Esophagus squamous epithelium (tissue), 5 donors: ENCODE measurements at places on chromosomes 2 and 18.

- no peak for DNase-seq
Measured at GRCh38 chr2:7242189-7242867, 325.1 kb downstream of the RNF144A start.

DNA sequence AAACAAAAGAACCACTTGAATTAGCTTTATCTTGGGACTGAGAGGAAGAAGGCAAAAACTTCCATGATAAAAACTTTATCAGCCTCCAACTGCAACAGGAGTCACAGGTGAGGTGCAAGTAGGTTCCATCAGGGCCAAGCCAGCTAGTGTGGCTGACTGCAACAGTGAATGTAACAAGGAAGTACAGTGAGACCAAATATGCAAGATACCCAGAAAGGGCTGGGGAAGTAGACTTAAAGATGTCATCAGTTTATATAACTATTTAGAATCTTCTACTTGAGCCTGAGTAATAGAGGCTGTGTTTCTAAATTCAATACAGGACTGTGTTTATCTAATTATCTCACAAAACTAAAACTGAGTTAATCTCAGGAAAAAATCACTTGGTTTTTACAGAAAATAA lies 14.8 kb downstream of the PLEKHM3 start:
- DNase-seq = no peak

DNA sequence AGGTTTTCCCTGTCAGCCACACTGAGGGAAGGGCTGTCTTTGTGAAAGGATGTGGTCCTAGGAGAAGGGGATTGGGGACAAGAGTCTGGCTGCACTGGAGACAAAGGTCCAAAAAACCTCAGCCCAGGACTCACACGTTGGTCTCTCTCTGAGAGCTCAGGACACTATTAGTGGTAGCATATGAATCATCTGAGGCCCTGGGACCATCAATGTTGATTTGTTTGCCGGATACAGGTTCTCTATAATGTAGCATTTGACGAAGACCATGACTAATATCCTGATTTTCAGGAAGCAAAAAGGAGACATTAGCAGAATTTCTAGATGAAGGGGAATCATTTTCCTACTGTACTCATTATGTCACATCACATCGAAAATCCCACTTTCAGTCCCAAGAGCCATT lies 22.2 kb upstream of the DNAH6 start:
- DNase-seq = no peak

GRCh38 chr2:111194835-111195621 lies 74.3 kb downstream of the BCL2L11 start:
- DNase-seq = no peak

DNA sequence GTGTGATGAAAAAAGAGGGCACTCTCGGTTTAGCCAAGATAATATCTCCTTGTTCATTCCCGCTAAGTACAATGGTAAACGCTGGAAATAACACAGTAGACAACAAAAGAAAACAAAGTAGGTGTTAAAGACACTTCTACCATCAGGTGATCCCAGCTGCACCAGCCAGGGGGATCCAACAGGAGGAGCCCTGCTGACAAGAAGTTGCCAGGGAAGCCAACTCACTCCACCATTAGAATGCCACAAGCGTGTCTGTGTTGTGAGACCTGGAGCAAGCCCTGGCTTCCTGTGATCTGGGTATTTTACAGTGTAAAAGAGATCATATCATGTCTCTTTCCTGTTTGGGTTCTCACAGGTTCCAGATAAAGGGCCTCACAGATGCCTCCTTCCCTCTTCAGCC lies 117.0 kb downstream of the GRB14 start:
- no peak for DNase-seq

- no peak for DNase-seq
Measured at GRCh38 chr2:95345081-95345562, 48.0 kb downstream of the KCNIP3 start.

- DNase-seq = no peak
Measured at GRCh38 chr18:47427923-47428637, 176.6 kb upstream of the SKOR2 start.

DNA sequence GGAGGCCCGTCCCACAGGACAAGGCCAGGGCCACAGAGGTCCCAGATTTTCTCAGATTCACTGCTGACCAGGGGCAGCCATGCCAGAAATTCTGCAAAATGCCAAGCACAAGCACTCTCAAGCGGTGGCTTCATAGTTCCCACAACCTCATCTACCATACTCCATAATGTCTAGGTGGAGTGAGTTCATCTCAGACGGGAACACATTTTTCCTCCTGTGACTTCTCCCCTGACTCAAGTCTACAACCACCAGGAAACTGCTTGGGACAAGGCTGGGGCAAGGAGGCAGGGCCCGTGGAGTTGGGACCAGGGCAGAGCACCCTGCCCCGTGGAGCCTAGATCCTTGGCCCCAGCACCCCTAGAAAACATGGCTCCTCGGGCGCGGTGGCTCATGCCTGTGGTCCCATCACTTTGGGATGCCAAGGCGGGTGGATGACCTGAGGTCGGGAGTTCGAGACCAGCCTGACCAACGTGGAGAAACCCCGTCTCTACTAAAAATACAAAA lies 150.7 kb upstream of the HAAO start:
- DNase-seq = no peak

GRCh38 chr2:241629762-241630435 lies 7.1 kb downstream of the THAP4 start:
- DNase-seq = no peak

DNA sequence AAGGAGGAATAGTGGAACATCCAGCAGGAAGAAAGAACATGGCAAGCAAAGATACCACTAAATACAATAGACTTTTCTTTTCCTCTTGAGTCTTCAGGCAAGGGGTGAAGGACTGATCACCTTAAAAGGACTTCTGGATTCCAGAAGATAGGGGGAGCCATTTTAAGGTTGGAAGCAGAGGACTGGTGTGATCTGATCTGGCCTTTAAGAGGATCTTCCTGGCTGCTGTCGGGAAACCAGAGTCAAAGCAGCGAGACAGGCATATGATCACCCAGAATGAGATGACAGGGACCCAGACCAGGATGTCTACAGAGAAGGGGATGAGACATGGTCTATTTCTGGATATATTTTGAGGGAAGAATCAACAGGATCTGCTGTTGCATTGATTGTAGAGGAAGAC lies 558.0 kb downstream of the STK39 start:
- no peak for DNase-seq

GRCh38 chr2:43076676-43077075 lies 149.7 kb downstream of the ZFP36L2 start:
- DNase-seq = no peak

- DNase-seq = no peak
Measured at GRCh38 chr2:2621855-2622254, 290.8 kb upstream of the MYT1L start.

GRCh38 chr2:27320958-27321543 lies 1.8 kb downstream of the MPV17 start:
- no peak for DNase-seq

GRCh38 chr2:182283512-182283911 lies 143.3 kb downstream of the PDE1A start:
- no peak for DNase-seq

DNA sequence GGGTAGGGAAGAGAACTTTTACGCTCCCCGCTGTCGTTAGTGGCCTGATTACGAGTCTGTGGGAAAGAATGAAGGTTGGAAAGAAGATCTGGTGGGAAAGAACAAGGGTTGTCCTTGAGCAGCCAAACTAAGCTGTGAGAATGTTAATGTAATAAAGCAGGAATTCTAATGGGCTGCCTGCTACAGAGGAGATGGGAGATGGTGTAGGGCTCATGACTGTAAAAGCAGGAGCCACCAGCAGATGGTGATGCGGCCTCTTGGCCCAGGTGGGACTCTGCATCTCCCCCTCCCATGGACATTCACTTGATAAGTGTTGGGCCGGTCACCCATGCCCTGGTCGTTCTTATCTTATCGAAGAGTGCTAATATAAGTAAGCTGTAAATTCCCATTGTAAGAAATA lies 150.0 kb downstream of the NEDD4L start:
- DNase-seq = no peak

- DNase-seq = no peak
Measured at GRCh38 chr2:72914589-72915319, 2.6 kb upstream of the EMX1 start.

DNA sequence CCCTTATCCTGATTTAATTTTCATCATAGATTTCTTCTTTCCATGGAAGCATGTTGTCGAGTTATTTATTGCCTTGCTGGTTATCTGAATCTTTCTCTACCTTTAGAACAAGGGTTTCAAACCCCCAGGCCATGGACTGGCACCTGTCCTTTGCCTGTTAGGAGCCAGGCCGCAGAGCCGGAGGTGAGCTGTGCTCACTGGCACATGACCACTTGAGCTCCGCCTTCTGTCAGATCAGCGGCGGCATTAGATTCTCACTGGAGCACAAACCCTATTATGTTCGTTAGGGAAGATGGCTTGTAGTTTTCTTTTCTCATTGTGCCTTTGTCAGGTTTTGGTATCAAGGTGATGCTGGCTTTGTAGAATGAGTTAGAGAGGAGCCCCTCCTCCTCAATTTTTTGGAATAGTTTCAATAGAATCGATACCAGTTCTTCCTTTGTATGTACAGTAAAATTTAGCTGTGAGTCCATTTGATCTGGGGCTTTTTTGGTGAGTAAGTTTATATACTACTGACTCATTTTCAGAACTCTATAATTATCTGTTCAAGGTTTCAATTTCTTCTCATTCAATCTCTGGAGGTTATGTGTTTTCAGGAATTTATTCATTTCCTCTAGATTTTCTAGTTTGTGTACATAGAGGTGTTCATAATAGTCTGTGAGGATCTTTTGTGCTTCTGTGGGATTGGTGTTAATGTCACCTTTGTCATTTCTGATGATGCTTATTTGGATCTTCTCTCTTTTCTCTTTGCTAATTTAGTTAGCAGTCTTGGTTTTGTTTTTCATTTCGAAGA lies 668.0 kb upstream of the FAM98A start:
- no peak for DNase-seq

GRCh38 chr2:100755441-100755840 lies 64.5 kb upstream of the NPAS2 start:
- no peak for DNase-seq

- no peak for DNase-seq
Measured at GRCh38 chr2:84704505-84705244, 176.2 kb downstream of the TRABD2A start.

GRCh38 chr2:233408366-233409285 lies 54.3 kb downstream of the DGKD start:
- no peak for DNase-seq

DNA sequence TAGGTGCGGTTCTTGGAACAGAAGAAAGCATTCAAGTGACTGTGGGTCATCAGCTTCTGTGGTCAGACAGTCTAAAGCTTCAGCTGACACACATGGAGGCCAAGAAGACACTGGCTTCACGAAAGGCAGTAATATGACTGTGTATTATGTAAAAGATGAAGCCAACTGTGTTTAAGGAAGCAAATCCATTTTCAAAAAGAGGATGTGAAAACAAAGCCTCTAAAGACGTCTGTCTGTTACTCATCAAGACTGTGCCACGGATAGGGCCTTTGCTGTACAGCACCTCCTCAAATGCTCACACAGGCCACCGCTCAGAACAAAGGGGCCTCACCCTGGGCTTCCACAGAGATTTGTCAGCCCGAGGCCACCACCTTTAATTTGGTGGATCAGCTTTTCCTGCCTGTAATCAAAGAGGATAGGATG lies 21.1 kb upstream of the TMEM163 start:
- DNase-seq = no peak

DNA sequence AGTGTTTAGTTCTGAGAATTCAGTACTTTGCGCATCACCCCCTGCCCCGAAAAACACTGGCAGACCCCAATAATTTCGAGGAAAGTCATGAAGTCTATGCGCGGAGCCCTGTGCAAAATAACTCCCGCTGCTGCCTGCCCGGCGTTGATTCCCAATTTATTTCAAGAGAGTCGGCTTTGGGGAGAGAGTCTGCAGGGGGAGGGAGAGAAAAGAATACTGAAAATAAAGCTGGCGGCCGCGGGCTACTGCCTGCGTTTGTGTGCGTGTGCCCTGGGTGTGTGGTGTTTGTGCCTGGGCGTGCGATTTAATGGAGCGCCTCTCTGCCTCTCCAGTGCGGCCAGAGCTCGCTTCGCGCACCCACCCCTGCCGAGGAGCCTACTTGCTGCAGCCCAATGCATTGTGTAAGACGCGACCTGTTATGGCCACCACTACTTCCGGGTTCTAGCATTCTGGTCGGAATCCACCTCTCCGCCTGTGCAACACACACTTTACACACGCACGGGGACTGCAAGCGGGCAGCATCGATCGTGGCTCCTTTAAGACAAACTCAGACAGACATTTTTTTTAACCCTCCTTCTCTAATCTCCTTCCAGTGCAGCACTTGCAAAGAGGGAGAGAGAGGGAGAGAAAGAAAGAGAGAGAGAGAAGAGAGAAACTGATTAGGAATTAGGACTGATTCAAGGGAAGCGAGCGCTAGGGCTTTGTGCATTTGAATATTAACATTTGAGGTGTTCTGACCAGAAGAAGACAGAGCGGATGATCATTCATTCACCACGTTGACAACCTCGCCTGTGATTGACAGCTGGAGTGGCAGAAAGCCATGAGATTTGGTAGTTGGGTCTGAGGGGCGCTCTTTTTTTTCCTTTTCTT lies at the start of gene MEIS1:
Gene MEIS1, plus strand, starts transcription at position 447 of the 870 bp plus-strand sequence. CDS start 732 bp downstream, outside the sequence.
- DNase-seq = peak; percentile 39

DNA sequence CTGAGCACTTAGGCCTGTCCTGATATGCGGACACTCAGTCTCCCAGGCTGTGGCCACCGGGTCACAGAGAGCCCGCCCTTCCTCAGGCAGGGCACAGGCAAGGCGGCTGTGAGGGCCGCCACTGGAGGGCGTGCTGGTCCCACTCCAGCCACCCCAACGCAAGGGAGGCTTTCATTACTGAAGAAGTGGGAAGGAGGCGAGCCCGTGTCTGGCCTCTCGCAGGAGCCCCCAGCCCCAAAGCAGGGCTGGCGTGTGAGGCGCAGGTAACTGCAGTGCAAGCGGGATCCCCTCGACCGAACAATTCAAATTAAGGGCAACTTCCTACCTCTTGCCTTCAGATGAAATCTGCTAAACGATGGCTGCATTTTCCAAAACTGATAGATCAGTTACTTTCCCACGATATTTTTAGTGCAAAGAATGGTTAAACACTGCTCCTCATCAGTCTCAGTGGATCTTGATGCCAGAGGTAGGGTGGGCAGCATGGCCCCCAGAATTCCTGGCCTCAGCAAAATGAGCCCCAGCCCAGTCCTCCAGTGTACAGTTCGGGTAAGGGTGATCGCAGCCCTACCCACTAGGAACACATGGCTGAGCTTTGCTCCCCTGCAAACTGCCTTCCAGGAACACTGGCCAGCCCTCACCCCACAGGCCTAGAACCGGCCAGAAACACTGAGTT lies 97.2 kb downstream of the SEPTIN10 start:
- DNase-seq = no peak

DNA sequence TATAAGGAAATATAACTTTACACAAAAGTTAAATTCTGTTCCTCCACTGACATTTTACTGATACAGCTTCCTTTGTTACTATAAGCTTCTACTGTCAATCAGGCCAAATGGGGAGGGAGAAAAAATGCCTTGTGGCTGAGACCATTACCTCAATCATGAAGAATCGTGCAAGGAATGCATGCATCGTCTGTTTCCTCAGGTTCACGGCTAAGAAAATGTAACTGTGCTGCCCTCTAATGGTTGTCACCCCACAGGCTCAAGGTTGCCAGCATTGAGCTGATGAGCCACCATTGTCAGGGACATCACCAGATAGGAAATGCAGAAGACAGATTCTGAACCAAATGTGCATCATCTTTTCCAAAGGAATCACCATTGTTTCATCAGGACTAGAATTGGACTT lies 426.9 kb downstream of the CDH2 start:
- DNase-seq = no peak

GRCh38 chr2:102208774-102209173 lies 22.0 kb downstream of the IL1RL2 start:
- DNase-seq = no peak

GRCh38 chr2:1625281-1626001 lies 118.9 kb downstream of the PXDN start:
- no peak for DNase-seq
